Substantia nigra (tissue), 51 donors: ENCODE measurements at places on chromosomes 2 and 18.

DNA sequence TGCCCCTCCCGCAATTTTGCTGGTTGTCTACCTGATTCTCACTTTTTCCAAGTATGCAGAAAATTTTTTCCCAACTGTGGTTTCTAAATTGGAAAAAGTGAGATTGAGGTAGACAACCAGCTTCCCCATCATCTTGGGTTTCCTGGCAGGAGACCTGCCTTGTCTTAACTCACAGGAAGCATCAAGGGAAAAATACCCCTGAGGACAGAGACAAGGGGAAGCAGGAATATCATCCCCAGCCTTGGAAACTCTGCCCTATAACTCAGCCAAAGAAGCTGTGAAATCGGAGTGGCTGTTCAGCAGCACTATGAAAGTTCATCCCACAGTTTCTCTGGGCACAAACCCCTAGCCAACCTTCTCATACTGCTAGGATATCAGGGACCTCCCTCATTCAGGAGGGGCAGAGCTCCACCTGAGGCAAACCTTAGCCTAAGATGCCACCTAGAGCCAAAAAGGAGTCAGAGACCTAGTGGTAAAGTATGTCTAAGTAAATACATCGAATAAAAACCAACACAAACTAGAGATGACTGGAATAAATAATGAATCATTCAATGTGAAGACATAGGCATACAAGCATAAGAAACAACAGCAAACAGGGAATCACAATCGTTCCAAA, 68.2 kb downstream of the ZSWIM2 start:
- DNase-seq, result no peak

DNA sequence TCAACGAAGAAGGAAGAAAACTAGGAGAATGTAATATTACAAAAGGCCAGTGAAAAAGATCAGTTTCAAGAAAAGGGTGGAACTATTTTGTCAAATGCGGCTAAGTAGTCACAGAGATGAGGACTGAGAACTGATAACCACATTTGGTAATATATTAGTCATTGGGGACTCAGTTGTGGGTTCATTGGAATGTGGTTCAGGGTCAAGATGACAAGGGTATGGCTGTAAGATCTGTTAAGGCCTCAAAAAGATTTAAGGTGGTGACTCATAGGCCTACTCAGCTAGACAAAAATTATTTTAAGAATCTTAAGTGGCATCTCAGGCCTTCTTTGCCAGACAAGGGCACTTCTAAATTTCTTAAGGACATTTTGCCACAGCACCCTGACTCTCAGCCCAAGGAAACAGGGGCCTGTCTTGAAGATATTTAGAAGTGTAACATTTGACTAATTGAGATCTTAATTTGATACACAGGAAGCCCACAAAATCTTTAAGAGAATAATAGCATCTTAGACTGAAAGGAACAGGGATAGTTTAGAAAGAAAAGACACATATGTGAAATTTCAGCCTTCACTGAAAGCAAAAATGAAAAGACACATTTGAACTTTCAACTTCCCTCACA, 81.3 kb downstream of the STRADB start:
- no peak for DNase-seq

DNA sequence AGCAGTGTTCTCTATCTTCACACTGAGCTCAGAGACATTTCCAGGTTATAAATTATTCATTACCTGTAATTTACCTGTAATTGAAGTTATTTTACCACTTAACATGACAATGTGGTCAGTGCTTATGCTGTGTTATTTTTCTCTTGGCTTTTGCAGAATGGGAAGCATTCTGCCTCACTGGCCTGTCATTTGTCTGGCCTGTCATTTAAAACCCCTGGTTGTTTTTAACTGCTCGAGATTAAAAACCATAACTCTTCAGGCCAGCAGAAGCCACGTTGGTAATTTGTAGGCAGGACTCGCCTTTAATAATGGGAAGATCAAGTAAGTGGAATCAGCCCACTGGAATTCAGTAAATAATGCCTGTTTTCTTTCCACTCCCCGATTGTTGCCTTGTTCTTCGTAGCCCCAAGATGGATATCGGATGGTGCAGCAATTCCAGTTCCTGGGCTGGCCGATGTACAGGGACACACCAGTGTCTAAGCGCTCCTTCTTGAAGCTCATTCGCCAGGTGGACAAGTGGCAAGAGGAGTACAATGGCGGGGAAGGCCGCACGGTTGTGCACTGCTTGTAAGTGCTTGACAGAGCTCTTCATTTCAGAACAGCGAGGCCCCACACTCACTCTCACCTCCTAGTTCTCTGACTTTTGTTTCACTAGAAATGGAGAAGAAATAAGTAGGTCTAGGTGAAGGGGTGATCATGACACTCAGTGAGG, 222.4 kb upstream of the RAB12 start:
- DNase-seq, result no peak

GRCh38 chr2:98605076-98605475, 3.2 kb downstream of the COA5 start:
- DNase-seq, result no peak

DNA sequence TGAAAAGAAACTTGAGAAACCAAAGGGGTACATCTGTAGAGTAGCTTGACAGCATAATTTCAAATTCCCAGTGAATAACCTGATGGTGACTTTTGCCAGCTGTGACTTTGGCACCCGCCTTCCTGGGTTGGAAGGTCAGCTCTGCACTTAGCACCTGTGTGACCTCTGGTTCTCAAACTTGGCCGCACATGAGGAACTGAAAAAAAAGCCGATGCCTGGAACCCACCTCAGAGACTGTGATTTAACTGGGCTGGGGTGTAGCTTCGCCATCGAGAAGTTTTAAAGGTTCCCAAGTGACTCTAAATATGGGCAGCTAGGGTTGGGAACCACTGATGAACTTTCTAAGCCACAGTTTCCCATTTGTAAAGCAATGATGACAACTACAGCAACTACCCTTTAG, 6.5 kb downstream of the EFEMP1 start:
- DNase-seq, result no peak

GRCh38 chr2:30484995-30485394, 37.9 kb downstream of the LCLAT1 start:
- no peak for DNase-seq

GRCh38 chr2:152093464-152093863, 5.4 kb downstream of the CACNB4 start:
- DNase-seq, result no peak

DNA sequence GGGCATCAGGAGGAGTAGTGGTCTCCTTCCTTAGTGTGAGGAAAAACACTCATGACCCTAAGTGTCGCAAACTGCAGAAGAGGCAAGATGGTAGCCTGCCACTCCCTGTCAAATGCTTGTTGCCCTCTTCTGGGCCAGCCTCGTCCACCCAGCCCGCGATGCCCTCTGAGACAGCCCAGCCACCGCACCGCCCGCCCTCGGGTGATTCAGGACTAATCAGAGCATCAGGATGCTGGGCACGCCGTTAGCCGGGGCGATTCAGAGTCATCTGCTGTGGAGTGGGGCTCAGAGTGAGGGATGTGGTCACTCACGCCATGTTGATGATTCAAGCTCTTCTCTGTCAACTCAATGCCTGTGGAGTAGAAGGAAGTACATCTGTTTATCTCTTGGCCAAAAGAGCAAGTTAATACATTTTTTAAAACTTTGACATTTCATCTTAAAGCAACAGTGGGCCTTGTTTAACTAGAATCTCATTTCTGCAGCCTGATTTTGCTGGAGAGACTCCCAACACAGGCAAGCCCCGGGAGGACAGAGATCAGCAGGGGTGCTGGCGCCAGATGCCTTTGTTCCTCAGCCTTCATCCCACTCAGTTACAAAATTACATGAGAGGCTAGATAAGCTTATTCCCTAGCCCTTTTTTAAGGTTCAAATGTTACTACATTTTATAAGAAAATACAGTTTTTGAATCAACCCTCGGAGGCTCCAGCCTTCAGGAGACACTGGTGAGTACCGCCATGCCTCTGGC, 79.0 kb downstream of the TMEM18 start:
- DNase-seq, result no peak

DNA sequence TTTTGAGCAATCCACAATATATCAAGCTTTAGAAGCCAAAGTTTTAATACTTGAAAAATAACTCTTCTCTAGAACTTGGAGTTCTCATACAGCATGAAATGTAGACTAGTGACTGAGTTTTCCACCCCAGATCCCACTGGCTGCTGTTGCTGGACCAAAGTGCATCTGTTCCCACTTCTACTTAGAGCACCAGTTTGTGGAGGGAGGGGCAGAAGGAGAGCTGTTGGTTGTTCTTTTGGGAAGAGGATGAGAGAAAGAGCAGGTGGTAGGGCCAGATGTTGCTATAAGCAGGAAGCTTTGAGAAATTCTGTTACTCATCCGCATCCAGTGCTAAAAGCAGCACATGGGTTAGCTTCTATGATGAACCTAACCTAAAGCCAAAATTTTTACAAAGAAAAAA, 59.0 kb downstream of the MBD2 start:
- no peak for DNase-seq

DNA sequence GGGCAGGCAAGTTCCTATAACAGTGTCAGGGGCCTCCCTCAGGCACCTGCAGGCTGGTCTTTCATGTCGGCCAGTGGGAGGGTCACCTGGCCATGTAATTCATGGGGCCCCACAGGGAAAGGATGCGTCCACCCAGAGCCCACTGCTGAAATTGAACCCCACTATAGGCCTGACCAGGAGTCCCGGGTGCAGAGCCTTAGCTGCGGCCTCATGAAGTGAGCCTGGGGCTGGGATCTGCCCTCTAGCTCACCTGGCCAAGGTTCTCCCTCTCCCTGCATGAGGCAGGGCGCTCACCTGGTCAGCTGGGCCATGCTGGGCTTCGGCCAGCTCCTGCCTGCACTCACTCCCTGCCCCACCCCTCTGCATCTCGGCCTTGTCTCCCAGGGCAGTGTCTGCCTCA, 41.1 kb downstream of the C1QL2 start:
- no peak for DNase-seq

- no peak for DNase-seq
These were observed 131.0 kb upstream of the CTDP1 start for GRCh38 chr18:79548621-79548985.

DNA sequence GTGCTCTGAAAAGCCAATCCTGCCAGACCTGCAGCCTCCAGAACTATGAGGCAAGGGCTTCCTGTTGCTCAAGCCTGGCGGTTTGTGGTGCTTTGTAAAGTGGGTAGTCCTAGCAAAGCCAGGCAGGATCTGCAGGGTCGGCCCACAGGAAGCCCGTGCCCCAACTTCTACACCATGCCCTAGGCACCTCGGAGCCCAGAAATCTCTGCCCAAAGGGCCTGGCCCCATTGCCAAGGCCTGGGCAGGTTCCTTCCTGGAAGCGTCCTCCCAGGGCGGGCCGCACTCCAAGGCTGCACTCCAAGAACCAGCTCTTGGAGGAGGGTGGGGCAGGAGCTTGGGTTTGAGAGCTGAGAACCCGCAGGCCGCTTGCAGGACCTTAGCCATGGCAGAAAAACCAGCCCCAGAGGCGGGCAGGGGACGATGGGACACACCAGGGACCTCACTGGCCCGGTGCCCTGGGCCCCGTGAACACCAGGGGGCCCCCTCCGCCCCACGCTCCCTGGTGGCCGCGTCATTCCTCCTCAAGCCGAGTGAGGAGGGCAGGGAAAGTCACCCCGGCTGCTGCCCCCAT, 37.2 kb upstream of the ID2 start:
- no peak for DNase-seq

DNA sequence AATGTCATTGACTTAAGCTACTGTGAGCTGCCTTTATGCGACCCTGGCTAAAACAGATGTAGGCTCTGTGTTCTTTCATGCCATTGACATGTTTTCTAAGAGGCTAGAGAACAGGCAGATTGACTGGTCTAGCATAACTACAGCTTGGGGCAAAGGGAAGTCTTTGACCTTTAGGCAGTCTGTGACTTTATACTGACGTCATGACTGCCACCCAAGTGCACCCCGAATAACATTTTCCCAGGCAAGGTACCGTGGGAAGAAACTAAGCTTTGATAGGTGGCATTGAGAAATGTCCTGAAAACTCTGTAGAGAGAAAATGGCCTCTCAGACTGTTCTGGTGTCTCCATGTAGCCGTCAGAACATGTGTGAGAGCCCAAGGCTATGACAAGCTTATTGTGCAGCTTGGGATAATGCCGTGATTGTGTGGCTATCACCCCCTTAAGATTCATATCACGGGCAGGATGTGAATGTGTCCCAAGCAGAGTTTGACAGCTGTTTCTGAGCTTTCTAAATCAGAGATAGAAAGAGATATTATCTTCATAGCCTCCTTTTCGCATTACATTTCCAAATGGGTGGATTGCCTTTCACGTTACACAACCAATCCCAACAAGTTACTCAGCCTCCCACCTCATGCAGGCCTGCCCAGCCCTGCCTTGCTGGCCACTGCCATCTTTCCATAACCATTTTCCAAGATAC, 672.2 kb upstream of the ACVR2A start:
- DNase-seq, result no peak

GRCh38 chr2:88016960-88017779, 823 bp upstream of the RNU2-63P start:
- DNase-seq, result peak; percentile 5
